Stimulated activated CD8-positive, alpha-beta memory T cell treated with anti-CD3 and anti-CD28 coated beads, Interleukin-7, amount 100 ng/mL, for 24 hours (primary cell): ENCODE measurements at places on chromosomes 3 and 15.

DNA sequence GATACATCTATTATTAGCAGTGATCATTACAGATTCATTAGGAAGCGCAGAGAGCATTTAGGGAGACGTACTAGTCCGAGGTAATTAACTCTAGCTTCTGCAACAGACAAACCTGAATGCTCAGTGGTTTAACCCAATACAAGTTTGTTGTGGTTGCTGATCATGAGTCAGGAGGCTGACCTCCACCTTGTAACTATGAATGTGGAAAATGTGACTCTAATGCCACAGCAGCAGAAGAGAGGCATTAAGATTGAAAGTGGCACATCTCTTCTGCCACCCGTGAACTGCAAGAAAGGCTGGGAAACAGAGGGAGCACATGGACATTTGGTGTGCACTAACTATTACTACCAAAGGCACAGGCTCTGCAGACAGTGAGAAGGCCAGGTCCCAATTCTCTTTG is 71.2 kb upstream of the C3orf80 start:
- DNase-seq, result no peak

GRCh38 chr15:65517866-65518207 is 348 bp upstream of the DPP8 start:
- no peak for DNase-seq

GRCh38 chr15:63530752-63531299 is 26.4 kb downstream of the USP3 start:
- no peak for DNase-seq

GRCh38 chr3:161349529-161350312 is 21.6 kb downstream of the SPTSSB start:
- no peak for DNase-seq

DNA sequence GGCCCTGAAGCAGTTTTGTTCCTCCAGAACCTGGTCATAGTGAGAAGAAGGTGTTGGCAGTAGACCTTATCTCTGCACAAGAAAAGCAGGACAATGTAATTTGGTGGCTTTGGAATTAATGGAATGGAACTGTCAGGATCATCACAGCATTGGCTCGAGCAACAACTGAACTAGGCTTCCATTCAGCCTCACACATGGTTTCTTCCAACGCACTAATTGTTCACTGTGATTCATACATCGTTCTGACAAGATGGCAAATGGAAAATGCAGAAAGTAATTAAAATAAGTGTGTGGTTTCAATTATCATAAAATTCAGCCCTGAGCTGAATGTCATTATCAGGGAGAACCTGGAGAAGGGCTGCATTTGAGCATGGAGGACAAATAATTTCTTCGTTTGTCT is 80.6 kb downstream of the MFSD1 start:
- no peak for DNase-seq

DNA sequence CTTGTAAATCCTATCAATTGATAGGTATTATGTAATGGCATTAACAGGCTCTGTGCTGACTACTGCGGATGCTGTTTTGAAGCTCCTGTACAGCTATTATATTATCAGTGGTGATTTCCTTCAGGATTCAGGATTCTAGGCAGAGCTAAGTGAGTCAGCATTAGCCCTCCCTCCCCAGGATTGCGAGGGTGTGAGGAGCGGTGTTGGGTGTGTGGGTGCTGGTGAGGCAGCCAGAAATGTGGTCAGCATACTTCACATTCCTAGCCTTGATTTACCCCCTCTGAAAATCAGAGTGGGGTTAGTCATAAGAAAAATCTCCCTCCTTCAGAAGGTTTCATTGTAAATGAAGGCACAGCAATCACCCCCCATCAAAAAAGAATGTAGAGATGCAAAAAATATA is 72.5 kb downstream of the SNTN start:
- no peak for DNase-seq

GRCh38 chr3:9214185-9214584 is 35.3 kb downstream of the SRGAP3 start:
- no peak for DNase-seq

GRCh38 chr15:63482874-63483323 is 21.5 kb upstream of the USP3 start:
- DNase-seq, result no peak

- no peak for DNase-seq
Observed at GRCh38 chr15:52021892-52022540, 3.0 kb downstream of the MAPK6 start.

- peak; percentile 38 for DNase-seq
Observed at GRCh38 chr15:84604826-84605553, 4.2 kb downstream of the ZSCAN2 start.

GRCh38 chr15:32652178-32652577 is 10.7 kb downstream of the SCG5 start:
- DNase-seq, result no peak

GRCh38 chr3:100899440-100900091 is 93.7 kb downstream of the ABI3BP start:
- no peak for DNase-seq

DNA sequence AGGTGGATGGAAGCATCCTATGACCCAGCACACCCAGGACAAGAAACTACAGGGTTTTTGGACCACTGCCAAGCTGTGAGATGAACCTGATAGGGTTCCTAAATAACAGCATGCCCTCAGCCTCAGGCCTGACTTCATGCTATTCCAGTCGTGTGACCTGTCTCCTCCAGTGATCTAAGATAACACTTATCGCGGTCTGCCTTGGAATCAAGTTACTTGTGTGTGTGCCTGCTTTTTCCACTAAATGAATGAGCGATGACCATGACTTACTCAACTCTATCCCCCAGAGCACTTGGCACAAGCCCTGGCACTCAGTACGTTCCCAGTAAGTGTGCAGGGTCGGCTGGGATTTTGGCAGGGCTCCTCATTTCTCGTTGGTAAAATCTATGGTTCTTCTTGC is 172.7 kb upstream of the TP63 start:
- no peak for DNase-seq

- no peak for DNase-seq
Observed at GRCh38 chr15:52076889-52077781, 35.4 kb downstream of the BCL2L10 start.

- no peak for DNase-seq
Observed at GRCh38 chr3:135691240-135691639, 274.3 kb upstream of the PPP2R3A start.

DNA sequence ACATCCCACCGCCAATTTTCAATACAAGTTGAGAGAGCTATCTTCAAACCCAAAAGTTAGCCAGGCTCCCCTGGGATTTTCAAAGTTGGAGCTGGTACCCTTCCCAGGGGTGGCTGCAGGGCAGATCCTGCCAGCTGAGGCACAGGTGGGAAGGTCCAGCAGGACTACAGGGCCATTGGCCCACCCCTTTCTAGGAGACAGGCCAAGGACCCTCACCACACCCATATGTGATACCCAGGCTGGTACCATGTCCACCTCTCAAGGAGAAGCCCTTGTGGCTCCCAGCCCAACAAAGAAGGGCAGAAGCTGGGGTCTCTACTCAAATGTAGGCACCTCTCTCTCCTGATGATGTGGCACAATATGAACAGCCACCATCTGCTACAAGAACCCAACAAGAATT is 8.0 kb downstream of the POC1A start:
- DNase-seq, result no peak

GRCh38 chr3:78761126-78761525 is 1006.7 kb downstream of the ROBO1 start:
- no peak for DNase-seq

DNA sequence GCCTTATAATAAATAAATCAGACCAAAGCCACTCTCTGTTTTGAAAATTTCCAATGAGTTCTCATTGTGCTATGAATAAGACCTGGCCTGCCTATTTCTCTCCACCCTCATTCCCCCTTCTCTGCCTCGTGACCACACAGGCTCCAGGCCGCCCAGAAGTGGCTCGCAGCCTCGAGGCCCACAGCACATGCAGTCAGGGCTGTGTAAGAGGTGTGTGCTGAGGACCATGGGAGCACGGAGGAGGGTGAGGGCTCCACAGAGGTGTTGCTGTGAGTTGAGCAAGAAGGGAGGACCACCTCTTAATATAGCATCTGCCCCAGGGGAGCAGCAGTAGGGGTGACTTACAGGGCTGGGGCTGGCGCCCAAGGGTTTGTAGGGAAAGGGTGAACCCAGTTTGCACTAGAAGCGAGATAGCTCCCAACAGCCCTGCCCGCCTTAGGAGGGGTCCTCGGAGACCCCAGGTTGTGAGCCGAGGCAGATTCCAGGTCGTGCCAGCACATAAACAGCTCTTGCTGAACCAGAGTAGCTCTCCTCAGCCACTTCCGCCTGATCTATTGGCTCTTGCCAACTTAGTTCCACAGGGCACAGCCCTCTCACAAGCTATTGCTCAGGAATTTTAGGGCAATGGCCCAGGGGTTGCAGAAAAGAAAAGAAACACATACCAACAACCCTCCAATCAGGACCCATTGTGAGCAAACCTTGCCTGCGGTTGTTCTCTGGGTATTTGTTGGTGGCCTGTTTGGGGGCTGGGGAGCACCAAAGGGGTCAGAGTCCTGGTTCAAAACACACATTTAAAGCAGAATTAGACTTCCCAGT is 117.7 kb downstream of the MYLK start:
- no peak for DNase-seq

DNA sequence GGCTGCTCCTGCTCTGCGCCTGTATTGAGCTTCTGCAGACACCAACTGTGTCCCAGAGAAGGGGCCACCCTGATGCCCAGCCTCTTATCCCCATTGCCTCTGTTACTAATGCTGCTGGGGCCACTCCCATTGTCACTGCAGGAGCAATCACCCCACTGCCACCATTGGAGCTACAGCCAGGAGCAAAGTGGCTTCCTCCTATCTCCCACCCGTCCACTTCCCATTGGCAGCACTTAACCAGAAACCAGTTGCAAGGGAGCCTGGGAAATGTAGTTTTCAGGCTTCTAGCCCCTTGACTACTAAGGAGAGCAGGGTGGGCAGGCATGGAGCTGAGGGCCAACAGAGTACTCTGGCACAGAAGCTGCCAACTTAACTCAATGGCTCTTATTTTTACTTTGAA is 55.9 kb upstream of the KLF13 start:
- DNase-seq, result no peak

- DNase-seq, result no peak
Observed at GRCh38 chr3:73866846-73867245, 242.1 kb upstream of the PDZRN3 start.

DNA sequence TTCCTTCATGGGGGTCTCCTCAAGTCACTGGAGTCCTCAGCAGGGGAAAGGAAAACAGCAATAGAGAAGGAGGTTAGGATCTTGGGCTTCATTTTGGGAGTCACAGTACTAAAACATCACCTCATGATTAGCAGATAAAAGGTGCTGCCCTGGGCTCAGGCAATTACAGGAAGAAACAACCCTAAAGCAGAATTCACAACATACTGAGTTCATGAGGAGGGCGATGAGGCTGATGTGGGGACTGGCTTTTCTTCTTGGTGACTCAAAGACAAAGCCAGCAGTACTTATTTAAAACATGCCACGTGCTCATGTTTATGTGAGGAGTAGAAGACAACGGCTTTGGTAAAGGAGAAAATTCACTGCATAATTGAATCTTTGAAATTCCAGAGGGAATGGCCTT is 822.3 kb upstream of the CFAP20DC start:
- DNase-seq, result no peak

GRCh38 chr15:85980946-85981345 is 98.7 kb upstream of the AGBL1 start:
- no peak for DNase-seq

DNA sequence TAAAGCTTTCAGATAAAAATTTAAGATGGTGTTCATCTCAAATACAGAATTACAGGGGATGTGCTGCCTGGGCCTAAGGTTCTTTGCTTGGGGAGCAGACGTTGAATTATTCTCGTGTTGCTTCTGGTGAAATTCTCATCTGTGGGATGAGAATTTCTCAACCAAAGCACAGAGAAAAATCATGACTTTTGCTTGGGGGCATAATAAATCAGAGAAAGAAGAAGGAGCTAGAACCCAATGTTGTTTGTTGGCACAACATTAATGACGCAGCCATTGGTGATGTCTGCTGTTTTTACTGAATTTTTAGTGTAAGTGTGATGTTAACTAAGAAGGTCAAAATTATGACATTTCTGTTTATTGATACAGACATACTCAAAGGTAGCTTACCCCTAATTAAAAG is 35.7 kb downstream of the P3H2 start:
- no peak for DNase-seq

DNA sequence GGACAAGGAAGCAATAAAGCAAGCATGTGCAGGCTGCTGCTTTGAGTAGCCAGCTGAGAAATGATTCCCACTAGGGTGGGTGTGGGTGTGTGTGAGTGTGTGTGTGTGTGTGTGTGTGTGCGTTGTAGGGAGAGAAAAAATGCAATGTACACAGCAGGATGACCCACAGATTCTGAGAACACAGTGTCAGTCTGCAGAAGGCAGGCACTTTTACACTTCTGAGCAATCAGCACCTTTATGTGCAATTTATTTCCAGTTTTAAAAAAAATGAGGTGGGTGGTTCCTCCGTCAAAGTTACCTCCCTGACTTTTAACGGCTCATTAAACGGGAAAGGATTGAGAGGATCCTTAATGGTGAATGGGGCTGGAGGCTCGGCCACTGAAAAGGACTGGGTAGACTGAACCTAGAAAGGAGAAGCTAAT is 38.5 kb upstream of the LIPC start:
- DNase-seq, result no peak

- no peak for DNase-seq
Observed at GRCh38 chr3:18868911-18869689, 279.2 kb upstream of the KCNH8 start.

GRCh38 chr3:15601399-15602145 is at the start of the genes BTD and HACL1:
TSS of gene BTD (plus strand) at chr3:15601745. CDS start at chr3:15635440, 33,695 bp downstream.
TSS of gene HACL1 (minus strand) at chr3:15601569. CDS start at chr3:15601463, 106 bp downstream.
- peak; percentile 98 for DNase-seq

DNA sequence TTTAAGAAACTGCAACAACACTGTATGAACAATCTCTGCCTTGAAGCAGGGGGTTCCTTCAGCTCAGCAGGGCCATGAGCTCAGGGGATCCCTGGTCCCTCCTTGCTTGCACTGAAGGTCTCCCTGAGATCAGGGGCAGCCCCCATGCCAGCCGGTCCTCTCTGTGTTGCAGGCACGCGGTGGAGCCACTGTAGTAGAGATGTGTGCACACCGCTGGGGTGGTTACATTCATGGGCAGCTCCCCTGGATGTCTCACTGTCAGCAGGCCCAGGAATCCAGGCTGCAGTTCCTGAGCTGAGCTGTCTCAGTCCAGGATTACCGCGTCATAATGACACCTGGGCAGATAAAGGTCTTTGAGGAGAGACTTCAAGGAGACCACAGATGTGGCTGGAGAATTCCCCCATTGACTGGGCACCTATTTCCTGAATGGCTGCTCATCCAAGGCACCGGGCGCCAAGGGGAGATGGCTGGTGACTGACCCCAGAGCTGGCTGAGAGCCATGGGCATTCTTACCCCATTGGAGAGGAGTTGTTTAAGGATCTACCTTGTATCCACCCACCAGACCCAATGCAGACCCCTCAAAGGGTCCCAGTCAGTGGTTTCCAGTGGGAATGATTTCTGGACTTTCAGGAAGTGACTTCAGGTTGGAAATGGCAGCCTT is 10.4 kb upstream of the KLF13 start:
- no peak for DNase-seq
